Epithelial cell of esophagus (primary cell): ENCODE measurements at places on chromosomes 6 and 20.
A peak's percentile ranks its signal among the peaks of the same experiment; 100 is the strongest.

DNA sequence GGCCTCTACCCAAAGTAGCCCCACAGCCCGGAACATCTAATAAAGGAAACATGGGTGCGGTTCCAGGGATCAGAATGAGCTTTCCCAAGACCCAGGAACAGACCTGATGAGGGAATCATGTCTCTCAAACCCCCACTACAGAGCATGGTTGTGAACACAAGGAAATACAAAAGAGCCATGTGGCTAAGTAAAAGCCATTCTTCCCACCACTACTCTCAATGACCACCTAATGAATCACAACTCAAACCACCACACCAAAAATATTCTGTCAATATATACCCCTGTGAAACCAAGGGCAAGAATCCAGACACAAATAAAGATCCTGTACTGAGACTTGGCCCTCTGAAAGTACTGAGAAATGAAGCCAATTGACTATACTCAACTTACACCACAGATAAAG, 20.9 kb upstream of the COL21A1 start:
- no peak for DNase-seq

DNA sequence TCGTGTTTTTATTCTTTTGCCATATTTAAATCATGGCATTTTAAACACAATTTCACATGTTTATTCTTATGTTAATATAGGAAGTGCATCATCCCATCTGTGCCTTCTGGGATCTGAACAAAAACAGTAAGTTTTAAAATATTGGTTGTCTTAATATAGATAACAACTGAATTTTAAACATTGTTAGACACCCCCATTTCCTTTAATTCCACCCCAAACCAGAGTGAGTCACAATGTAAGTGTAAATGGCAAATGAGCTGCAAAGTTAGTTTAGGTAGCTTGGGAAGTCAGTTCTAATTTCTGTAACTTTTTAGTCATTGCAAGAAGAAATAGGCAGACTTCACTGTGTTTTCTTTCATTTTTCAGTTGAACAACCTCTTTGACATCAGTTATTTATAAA, 108.0 kb downstream of the ADGRG6 start:
- DNase-seq = no peak

GRCh38 chr6:16402581-16402900, 164.2 kb downstream of the GMPR start:
- no peak for DNase-seq

- DNase-seq = no peak
Measured at GRCh38 chr6:1257778-1258177, 54.1 kb upstream of the FOXQ1 start.

DNA sequence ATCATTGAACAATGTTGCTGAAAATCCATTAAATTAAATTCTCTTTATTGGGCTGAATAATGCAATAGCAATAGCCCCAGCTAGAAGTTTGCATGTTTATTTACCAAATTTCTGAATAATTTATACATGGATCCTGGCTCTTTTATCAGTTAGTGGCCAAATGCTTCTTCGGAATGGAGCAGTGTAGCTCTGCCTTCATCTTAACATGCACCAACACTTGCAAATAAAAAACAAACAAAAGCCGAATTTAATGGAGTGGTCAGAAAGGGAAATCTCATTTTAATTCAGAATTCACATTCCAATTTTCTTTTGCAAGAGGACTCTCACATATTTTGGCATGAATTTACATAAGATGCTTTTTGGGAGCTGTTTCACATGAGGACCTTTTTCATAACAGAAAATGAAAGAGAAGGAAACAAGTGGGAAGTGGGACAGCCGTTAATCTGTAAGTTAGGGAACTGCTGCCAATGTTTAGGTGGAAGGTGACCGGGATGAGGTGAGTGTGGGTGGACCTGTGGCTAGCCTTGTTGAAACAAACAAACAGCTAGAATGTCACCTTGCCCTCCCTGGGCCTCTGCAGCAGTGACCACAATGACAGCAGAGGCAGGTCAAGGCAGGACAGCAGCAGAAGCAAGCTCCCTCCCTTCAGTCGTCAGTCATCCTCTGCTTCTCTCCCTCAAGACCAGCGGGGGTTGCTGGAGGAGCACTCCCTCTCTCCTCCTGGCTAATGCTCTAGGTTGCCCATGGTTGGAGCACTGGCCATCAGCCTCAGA, 73.2 kb downstream of the INSM1 start:
- DNase-seq = peak; percentile 8

- DNase-seq = peak; percentile 9
Measured at GRCh38 chr6:156984178-156984738, 207.1 kb downstream of the ARID1B start.

DNA sequence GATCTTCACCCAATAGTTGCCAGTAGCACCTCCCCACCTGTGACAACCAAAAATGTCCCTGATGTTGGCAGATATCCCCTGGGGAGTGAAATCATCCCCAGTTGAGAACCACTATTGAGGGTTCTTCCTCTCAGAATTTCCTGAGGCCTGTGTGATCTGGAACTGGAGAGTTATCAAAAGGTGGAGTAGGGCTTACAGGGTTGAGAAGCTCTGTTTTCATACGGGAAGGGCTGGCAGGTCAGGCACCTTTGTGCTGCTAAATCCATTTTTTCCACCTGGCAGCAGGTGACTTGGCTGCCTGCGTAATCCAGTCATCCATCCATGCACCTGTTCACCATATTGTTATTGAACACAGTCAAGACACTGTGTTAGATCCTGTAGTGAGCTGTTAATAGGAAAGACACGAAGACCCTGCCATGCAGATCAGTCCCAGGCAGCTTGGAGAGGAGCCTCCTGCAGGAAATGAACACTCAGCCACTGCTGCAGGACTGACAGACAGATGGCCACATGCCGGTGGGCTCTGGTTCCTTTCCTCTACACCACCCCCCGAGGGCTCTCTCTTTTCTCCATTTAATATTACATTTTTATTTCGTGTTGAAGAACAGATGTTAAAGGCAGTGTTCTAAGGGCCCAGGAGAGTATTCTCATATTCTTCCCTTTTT, 5.4 kb downstream of the DUSP22 start:
- no peak for DNase-seq

DNA sequence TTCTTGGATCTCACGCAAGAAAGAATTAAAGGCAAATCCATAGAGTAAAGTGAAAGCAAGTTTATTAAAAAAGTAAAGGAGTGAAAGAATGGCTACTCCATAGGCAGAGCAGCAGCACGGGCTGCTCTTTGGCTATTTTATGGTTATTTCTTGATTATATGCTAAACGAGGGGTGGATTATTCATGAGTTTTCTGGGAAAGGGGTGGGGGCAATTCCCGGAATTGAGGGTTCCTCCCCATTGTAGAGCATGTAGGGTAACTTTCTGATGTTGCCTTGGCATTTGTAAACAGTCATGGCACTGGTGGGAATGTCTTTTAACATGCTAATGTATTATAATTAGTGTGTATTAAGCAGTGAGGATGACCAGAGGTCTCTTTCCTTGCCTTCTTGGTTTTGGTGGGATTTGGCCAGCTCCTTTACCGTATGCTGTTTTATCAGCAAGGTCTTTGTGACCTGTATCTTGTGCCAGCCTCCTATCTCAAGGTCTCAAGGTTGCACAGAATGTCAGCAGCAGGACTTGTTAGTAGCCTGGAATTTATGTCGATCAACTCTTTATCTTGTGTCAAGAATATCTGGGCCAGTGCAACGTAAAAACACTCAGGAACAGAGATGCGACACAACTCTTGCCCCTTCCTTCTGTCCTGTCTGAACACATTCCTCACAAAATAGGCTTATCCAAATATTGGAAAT, 931.4 kb downstream of the QKI start:
- no peak for DNase-seq

DNA sequence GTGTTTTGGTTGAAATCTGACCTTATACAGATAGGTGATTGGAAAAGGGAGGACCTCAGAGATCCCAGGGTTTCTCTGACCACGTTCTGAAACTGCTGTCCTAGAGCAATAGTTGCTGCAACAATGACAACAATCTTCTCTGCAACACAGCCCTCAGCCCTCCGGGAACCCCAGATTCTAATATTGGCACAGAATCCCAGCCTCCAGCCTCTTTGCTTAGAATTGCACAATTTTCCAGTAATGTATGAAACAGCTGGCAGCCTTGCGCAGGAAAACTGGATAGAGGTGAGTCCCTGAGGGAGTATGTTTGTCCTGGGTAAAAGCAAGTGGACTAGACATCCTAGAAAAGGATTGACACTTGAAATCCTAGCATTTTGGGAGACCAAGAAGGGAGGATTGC, 30.4 kb upstream of the PNRC1 start:
- DNase-seq = peak; percentile 75

DNA sequence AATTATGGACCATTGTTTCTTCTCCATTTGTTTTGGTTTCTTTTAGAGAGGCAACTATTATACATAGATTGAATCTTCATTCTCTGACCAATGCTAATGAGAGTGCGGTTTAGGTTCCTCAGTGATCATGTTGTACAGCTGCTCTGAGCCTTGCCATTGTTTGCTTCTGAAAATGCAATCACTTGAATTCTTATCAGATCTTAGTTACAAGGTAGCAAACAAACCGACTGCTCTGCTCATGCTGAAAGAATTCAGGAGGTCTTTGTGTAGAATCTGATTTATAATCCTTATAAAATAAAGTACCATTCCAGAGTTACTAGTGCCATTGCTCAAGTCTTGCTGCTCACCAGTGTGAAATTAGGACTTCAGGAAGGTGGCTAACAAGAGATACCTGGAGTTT, 569.1 kb upstream of the ID4 start:
- DNase-seq = no peak

- DNase-seq = no peak
Measured at GRCh38 chr20:10658876-10659632, 14.7 kb downstream of the JAG1 start.

DNA sequence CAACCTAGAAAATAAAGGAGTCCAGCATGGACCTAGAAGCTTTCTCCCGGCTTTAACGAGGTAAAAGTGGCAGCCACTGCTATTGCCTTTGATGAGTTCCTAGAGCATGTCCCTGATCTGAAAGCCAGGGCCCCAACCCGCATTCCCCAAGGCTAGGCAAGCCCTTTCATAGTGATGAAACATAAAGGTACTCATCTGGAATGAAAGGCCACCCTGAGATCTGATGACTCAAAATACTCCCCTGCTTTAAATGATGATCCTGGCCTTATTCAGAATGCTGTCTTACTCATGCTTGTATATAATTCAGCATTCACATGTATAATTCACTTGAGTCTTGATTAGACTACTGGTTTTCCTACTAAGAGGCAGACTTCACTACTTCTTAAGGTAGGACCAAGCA, 21.3 kb downstream of the TTPAL start:
- peak; percentile 98 for DNase-seq

DNA sequence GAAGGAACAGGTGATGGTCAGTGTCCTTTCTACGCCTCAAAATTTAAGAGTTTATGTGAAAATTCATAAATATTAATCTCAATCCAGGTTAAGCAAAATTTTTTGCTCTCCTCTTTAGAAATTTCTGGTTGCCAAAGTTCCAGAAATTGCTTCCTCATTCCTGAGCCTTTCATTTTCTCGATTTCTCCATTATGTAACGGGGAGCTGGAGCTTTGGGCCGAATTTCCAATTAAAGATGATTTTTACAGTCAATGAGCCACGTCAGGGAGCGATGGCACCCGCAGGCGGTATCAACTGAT, 35.8 kb upstream of the PRND start:
- no peak for DNase-seq

GRCh38 chr6:79280756-79281155, 46.3 kb upstream of the HMGN3 start:
- no peak for DNase-seq

GRCh38 chr6:54737247-54737646, 109.3 kb upstream of the FAM83B start:
- no peak for DNase-seq

- DNase-seq = peak; percentile 49
Measured at GRCh38 chr20:4090756-4091489, 75.6 kb upstream of the RNF24 start.

GRCh38 chr6:139736325-139736906, 362.0 kb upstream of the CITED2 start:
- no peak for DNase-seq

GRCh38 chr6:22095836-22096235, 201.0 kb downstream of the PRL start:
- DNase-seq = no peak

GRCh38 chr20:32067234-32067821, 15.3 kb downstream of the HCK start:
- no peak for DNase-seq

DNA sequence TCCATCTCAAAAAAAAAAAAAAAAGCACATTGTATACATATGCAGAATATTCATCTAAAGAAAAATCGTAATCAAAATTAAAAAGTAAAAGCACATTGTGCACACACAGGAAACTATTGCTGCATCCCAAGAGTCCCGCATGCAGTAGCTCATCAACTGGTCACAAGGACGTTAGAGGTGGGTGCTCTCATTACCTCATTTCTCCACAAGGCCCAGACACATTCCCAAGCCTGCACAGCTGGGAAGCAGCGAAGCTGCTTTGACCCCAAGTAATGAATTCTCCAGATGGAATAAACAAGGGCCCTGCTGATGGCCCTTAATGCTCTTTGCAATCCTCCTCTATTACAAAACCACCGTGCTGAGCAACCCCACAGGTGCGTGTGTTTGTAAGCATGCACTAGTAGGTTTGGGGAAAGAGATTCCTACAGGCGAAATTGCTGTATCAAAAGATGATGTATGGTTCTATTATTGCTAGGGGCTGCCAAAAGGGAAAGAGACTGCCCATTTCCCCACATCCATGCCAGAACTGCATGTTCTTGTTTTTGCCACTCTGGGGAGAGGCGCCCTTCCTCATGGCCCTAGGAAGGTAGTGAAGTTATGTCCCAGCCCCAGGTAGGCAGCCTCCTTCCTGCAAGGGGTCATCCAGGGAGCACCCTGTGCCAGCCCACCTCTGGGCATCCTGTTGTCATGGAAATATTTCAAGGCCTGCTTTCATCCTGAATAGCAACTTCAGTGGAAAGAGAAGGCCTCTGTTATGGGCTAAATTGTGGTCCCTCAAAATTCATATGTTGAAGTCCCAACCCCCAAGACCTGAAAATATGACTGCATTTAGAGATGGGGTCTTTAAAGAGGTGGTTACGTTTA, 34.6 kb upstream of the PTGIS start:
- no peak for DNase-seq
